NCI-H510A treated with DMSO at 0.1 percent for 48 hours (cell line): ENCODE measurements at places on chromosomes 2 and 18.

DNA sequence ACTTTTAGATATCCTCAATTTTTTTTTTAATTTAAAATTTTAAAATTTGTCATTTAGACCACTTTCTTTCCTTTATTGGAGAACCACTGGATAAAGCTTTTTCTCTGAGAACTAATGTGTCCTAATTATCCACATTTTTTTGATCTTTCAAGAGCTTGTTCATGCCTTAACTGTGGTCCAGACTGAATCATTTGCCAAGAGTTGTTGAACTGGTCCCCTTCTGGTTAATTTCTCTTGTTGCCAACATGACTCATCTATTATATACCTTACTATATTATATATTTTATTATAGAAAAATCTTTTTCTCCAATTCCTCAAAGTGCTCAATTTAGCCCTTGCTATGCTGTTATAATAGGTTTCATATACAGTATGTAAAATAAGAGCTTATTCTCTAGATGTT lies 53.1 kb upstream of the TMEM87B start:
- no peak for DNase-seq

DNA sequence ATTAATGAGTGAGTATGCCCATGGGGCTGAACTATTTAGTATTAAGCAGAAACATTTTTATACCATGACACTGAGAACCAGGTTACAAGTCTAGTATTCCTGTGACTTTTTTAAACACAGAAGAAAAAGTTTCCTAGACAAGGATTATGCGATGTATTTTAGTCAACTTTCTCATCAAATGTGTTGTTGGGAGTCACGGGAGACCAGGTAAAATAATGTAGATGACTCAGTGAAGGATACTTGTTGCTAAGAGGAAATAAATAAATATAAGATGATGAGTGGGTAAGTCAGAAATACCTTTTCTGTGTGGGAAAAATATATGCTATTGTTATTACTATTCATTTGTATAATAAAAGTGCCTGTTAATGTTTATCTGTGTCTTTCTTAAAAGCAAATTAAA lies 23.4 kb downstream of the MBD5 start:
- DNase-seq, result no peak

DNA sequence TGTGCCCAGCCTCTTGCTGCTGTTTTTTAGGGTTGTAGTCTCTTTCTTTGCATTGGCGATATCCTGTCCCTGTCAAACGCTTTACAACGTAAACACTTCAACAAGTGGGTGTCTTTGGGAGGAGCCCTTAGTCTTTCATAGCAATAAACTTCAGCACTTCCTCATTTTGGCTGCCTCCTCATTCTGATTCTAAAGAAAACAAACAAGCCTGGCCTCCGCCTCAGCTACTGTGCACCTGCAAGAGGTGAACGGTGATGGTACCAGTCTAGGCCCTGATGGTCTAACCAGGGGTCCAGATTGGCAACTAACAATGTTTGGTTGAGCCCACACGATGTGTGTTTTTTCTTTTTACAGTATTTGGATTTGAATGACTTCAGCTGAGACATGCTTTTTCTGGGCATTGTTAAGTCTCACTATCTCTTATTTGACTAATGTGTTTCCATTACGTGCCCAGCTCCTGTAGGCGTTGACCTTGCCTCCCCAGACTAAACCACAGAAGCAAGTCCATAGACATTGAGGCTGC lies 53.2 kb upstream of the CUL3 start:
- DNase-seq, result peak; percentile 79

DNA sequence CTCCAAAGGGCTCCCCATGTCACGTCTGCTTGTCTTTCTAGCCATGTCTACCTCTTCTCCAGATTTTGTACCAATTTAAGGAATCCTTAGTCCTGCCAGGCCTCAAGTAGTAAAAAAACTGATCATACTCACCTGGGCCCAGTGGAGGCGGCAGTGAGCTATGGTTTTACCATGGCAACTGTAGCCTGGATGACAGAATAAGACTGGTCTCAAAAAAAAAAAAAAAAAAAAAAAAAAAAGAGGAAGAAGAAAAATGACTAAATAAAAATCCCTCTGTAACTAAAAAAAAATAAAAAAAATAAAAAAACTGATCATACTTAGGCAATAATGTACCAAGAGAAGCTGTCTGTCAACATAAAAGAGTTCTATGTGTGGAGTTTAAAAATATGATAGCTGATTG lies 221.6 kb downstream of the NR4A2 start:
- no peak for DNase-seq

GRCh38 chr2:219273937-219274336 lies 5.2 kb upstream of the DNAJB2 start:
- no peak for DNase-seq

GRCh38 chr2:150917961-150918713 lies 343.5 kb downstream of the RBM43 start:
- DNase-seq, result no peak

DNA sequence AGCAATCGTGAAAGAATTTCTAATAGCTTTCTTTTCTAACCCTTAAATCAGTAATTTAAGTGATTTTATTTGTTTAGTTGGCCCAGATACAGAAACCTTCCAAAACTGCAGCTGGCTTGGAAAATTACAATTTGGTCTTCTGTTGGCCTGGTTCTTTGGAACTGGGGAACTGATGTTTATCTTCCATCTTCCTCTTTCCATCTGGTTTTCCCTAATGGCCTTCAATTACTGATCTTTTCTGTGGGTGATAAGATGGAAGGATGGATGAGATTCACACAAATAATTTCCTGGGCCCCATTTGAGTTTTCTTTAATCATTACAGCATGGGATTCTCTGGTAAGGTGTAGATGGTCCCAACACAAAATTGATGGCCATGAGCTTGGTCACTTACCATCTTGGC lies 106.5 kb upstream of the CHRNA1 start:
- DNase-seq, result no peak

DNA sequence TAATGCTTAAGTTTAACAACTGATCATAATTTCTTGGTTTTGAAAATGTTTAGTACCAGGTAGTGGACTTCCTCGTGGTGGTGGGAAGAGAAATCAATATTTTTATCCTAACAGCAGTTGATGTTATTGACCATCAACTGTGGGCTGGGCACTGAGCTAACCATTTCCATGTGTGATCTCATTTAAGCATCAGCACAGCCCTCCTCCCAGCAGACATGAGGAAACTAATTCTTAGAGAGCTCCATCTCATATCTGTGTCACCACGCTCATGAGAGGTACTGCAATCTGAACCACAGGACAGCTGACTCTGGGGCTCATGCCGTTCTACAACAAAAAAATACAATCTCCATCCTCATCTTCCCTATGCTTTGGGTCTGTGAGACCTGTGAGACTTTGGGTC lies 332.8 kb upstream of the RAB12 start:
- no peak for DNase-seq

DNA sequence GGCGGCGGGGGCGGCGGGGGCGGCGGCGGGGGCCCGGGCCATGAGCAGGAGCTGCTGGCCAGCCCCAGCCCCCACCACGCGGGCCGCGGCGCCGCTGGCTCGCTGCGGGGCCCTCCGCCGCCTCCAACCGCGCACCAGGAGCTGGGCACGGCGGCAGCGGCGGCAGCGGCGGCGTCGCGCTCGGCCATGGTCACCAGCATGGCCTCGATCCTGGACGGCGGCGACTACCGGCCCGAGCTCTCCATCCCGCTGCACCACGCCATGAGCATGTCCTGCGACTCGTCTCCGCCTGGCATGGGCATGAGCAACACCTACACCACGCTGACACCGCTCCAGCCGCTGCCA lies 644 bp downstream of the ONECUT2 start:
- no peak for DNase-seq

GRCh38 chr2:70558195-70558808 lies 4.7 kb upstream of the TGFA start:
- DNase-seq, result peak; percentile 34

- DNase-seq, result no peak
Measured at GRCh38 chr2:8923183-8923582, 80.3 kb downstream of the MBOAT2 start.

GRCh38 chr2:1910592-1911246 lies 166.4 kb upstream of the PXDN start:
- DNase-seq, result peak; percentile 31

GRCh38 chr18:3015204-3015592 lies 2.3 kb upstream of the LPIN2 start:
- no peak for DNase-seq

DNA sequence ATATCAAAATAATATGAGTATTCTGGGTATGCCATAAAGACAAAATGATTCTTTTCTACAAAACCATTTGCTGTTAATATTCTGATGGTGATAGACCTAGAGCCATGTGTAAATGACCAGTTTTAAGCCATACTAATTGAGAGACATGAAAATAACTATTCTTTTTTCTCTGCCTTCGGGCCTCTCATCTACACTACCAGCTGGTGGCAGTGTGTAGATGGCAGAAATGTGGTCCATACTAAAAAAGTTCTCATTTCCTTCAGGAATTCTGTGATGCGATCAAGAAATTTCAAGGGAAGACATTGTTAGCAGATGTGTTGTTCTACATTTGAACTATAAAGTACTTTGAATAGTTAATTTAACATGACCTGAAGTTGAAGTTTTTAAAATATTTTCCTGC lies 485.2 kb downstream of the TRIB2 start:
- peak; percentile 10 for DNase-seq

- DNase-seq, result no peak
Measured at GRCh38 chr2:84458551-84459017, 496 bp downstream of the SUCLG1 start.

- no peak for DNase-seq
Measured at GRCh38 chr2:96437512-96437911, 67.6 kb downstream of the NEURL3 start.
